ENCODE measurements at places on chromosomes 3 and 15.

GRCh38 chr15:38991701-38992100, 427.1 kb upstream of the RASGRP1 start:
- no peak for DNase-seq

DNA sequence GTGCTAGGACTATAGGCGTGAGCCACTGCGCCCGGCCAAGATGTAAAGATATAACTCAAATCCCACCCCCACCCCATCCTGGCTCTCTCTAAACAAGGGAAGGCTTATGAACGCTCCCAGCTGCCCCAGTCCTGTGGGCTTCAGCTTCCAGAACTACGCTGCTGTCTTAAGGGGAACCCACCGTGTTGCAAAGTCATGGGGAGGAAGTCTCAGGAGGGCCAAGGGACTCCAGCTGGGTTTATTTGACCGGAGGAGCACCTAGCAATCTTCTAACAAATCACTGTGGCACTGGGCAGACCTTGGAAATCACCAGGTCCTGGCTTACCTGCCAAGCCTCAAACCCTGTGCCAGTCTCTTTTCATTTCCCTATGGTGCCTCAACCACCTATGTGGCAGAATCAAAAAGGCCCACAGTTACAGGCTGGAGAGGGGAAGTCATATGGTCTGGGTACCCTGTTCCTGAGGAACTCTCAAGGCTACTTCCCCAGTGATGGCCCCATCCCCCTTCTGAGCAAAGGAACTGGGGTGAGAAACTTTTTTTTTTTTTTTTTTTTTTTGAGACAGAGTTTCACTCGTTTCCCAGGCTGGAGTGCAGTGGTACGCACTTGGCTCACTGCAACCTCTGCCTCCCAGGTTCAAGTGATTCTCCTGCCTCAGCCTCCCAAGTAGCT, 83.4 kb downstream of the RBPMS2 start:
- no peak for DNase-seq

DNA sequence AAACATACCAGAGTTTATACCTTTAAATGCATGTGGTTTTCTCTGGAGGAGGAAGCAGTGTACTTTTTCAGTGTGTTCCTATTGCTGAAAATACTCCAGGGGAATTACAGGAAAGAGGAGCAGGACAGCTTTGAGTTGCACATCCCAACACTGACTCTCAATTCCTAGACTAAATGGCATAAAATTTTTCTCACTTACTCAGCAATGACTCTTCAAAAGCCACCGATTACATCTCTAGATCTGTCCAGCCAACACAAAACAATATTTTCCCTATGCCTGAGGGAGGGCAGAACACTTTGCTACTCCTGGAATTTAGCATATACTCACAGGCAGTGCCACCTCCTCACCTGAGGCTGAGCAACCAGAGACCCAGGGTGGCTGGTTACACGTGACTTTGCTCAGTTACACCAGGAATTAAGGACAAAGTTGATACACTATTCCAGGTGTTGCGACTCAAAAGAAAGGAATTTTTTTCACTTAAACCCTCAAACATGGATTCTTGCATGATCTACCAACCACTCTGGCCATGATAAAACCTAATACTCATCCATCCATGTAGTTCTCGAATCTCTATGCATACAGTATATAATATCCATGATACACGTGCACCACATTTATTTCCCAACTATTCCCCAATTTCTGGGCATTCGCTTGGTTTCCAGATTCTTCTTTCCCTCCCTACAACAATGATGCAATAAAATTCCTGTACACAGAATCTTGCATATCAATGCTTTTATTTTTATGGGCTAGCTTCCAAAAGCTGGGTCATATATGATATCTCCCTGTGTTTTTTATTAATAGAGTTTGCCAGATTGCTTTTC, 194.6 kb downstream of the THRB start:
- no peak for DNase-seq

DNA sequence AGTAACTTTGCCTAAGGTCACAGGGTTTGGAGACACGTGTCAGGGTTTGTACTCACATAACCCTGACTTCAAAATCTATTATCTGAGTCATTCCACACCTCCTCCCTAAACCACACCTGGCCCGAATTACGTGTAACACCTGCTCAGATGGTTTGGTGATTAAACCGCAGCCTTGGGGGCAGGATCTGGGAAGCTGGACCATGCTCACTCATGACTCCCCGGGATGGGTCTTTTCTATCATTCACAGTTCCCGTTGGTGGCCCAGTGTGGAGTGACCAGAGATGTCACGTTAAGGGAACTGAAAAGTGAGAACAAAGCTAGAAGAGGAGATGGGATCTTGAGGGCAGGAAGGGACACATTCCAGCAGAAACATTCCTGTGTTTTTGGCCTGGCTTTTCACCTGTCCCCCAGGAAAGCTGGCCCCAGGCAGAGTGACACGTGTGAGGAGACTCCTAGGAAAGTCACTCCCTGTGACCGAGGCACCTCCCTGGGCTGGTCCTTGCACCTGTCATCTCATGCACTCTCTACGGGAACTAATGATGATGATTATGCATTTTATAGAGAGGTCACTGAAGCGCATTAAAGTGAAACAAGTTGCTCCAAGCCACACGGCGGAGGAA, 75.4 kb upstream of the POMGNT2 start:
- DNase-seq, result no peak

DNA sequence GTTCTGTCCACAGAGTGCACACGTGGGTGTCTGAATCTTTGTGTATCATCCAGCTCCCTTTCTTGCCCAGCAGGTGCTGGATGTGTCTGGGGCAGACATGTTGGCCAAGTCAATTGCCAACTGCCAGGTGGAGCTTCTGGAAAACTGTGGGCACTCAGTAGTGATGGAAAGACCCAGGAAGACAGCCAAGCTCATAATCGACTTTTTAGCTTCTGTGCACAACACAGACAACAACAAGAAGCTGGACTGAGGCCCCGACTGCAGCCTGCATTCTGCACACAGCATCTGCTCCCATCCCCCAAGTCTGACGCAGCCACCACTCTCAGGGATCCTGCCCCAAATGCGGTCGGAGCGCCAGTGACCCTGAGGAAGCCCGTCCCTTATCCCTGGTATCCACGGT, 12.5 kb upstream of the RPP14 start:
- DNase-seq, result no peak

DNA sequence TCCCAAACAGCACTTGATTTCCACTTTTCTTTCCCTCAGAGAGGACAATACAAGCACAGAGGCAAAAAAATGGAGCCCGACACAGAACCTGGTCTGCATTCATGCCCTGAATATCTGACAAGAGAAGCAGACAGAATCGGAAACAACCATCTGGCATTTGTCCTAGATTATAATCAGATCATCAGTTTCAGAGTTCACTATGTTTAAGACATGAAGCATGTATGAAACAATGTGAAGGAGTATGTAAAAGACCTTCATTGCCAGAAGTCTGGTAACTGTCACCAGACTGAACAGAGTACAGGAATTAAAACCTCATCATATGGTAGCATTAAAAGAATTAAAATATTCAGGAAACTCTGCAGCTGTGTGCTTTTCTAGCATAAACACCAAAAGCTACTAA, 65.0 kb downstream of the SETD2 start:
- no peak for DNase-seq

DNA sequence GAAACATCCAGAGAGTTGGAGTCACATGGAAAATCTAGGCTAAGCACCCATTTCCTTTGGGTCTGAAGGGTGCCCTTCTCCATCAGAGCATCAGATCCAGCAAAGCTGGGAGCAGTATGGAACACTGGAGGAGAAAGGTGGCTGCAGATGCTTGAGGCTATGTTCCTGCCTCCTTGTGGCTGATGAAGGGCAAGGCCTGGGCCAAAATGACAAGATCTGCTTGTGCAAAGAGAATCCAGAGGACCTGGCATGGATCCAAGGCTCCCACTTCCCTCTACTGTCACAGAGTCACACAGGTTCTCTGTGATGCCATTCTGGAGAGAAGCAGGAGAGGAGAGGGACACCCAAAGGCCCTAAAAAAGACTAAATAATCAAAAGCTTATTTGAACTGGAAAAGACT, 9.2 kb upstream of the ATP8B4 start:
- DNase-seq, result no peak

DNA sequence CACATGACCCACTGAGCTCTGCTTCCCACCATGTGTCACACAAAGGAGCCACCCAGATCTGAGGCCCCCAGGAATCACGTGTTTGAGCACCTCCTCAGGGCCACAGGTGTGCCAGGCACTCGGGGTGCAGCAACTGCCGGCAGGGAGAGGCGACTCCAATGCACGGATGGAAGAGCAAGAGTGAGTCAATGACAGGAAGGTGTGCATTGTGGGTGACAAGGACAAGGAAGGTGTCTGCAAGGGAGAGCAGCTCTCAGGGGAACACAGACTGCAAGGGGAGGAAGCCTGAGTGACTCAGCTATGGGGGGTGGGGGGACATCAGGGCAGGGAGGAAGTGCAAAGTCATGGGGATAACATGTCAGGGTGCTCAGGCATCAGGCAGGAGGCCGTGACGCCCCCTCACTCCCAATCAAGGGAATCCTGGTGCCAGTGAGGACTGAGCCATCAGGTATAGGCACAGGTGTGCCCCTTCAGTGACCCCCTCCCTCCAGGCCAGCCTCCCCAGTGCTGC, 67.4 kb downstream of the NUP210 start:
- no peak for DNase-seq

GRCh38 chr15:92751528-92751927, 96.0 kb upstream of the FAM174B start:
- no peak for DNase-seq

DNA sequence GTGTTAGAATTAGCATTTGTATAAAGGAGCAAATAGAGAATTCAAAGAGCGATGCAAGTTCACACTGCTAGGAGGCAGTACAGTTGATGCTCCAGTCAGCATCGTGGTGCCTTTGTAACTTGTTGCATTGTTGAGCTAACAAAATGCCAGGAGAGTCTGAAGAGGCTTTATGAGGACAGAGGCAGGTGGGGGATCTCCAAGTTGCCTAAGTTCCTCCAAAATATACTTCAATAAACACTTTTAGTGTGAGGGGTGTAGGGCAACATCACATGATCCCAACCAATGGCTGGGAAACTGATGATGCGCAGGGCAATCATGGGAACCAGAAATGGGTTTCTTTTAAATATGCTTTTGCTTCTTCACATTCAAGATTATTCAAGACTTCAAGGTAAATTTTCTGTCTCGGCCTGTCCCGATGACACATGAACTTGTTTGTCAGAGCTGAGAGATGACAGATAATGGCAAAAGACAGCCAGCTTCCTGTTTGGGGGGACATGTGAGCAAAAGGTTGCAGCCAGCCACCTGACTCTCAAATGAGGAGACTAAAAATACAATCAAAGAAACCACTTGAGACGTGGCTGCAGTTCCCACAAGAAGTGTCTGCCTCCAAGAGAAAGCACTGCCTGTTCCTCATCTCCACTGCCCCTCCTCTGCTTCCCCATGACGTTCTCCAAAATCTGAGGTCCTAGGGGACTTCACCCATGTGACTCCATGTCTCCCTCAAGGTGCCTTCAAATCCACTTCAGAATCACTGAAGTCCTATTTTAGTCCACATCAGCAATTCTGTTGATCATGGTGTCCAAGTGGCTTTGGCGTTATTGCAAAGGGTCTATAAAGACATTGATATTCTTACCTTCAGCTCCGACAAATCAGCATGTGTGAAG, 39.3 kb downstream of the KLHL6 start:
- DNase-seq, result peak; percentile 32

- DNase-seq, result no peak
Measured at GRCh38 chr3:62368705-62369475, 4.5 kb downstream of the FEZF2 start.

DNA sequence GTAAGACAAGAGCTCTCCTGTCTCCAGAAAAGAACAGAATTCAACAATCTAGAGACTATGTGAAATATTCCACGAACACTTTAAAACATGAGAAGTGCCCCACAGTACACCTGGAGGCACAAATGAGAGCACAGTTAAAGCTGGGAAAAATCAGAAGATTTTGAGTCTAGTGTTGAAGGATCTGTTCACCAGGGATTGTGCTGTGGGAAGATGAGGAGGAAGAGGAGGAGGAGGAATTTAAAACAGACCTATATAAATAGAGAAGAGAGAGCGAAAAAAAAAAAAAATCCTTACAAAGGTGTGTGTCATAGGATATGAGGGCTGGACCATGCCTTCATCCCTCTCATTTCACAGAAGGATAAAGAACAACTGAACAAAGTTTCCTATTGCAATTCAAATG, 361.0 kb upstream of the SEMA6D start:
- no peak for DNase-seq

- no peak for DNase-seq
Measured at GRCh38 chr3:136055491-136055890, 90.0 kb downstream of the PPP2R3A start.

GRCh38 chr3:30253832-30254231, 352.6 kb upstream of the TGFBR2 start:
- no peak for DNase-seq

DNA sequence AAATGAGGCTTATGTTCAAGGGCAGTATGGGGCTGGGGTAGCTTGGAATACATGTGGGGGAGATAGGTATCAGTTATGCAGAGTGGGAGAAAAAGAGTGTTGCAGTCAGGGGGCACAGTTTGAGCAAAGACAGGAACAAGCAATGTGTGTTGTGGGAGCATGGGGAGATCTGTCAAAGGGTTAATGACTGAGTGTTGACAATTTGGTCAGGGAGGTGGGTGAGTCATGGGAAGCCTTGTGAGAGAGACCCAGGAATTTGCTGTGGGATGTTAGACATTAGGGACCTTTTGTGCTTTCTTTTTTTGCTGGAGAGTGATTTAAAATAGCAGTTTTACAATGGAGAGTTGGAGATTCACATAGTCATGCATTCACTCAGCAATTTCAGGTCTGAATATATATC, 221.6 kb upstream of the NR2E3 start:
- no peak for DNase-seq

DNA sequence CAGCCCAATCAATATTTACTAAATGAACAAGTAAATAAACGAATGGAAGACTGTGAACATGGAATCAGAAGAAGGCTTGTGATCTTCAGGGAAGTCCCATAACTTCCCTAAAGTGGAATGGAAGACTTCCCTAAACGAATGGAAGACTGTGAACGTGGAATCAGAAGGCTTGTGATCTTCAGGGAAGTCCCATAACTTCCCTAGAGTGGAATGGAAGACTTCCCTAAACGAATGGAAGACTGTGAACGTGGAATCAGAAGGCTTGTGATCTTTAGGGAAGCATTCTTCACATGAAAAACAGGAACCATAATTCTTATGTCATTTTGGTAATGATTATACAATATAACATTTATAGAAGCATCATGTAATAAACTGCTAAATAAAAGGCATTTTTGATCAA, 38.8 kb downstream of the EOGT start:
- DNase-seq, result no peak

- no peak for DNase-seq
Measured at GRCh38 chr3:120425572-120426250, 25.1 kb downstream of the FSTL1 start.

DNA sequence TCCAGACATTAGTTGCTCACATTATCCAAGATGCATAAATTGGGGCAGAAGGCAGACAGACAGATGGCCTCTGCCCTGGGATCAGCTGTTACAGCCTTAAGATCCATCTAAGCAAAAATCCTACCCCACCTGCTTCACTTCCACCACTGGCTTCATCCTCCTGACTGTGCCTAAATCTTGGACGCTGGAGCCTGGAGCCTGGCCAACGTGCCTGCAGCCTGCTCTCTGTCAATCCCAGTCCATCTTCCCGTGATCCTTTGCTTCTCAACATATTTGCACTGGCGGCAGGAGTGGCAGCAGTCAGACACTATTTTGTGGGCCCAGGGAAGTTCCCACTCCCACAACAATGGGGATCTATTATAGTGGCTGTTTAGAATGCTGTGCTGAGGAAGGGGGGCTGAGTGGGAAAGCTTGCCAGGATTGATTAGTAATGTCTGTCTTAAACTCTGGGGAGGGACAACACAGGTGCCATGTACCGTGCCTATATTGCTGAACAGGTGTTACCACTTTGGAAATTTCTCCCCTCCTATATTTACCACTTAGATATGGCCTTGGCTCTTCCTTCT, 121.2 kb downstream of the MEGF11 start:
- DNase-seq, result no peak
